Stimulated activated CD4-positive, alpha-beta T cell treated with anti-CD3 and anti-CD28 coated beads, Interleukin-12 subunit alpha, Interleukin-12 subunit beta, amount 100 ng/mL, for 24 hours (primary cell): ENCODE measurements at places on chromosomes 12 and 14.

- no peak for DNase-seq
Measured at GRCh38 chr12:113333877-113334785, 778 bp downstream of the SLC8B1 start.

GRCh38 chr12:20451761-20452160, 83.4 kb downstream of the PDE3A start:
- DNase-seq, result no peak

DNA sequence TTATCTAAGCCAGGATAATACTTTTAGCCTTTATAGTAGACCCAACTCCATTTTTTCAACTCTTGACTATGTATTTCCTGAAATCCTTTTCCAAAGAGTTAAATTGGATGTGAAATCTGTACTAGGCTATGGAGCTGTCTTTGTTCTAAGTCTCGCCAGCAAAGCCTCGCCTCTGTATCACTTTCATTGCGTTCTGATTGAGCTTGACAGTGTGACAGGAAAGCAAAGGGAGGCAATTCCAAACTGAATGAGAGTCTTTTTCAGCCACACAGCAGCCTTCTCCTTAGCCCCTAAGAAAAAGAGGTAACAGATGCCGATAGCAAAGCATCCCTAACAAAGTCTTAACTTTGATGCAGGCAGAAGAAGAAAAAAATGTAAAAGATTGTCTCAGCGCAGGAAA, 154.6 kb upstream of the OTX2 start:
- no peak for DNase-seq

- DNase-seq, result no peak
Measured at GRCh38 chr12:27996761-27997160, 24.2 kb upstream of the PTHLH start.

GRCh38 chr14:49019467-49020115, 566.6 kb downstream of the RPS29 start:
- DNase-seq, result no peak
